NCI-H2081 (cell line): ENCODE measurements at places on chromosomes 1 and 21.

GRCh38 chr1:83554174-83554573 lies 444.8 kb downstream of the TTLL7 start:
- no peak for DNase-seq

DNA sequence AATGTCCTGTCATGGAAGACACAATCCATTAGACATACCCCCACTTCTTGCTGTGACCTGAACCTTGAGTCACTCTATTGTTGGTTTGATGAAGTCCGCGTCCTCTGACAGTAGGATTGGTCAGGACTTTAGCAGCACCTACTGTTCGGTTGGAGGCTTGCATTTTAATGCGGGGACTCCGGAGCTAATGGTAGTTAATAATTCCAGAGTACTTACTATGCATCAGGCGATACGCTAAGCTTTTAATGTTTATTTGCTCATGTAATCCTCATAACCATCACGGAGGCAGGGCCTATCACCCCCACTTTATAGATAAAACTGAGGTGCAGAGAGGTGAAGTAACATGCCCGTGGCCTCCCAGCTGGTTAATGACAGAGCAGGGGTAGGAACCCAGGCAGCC lies 7.9 kb upstream of the ELF3 start:
- no peak for DNase-seq

- no peak for DNase-seq
Observed at GRCh38 chr1:234976861-234977680, 151.6 kb downstream of the TOMM20 start.

DNA sequence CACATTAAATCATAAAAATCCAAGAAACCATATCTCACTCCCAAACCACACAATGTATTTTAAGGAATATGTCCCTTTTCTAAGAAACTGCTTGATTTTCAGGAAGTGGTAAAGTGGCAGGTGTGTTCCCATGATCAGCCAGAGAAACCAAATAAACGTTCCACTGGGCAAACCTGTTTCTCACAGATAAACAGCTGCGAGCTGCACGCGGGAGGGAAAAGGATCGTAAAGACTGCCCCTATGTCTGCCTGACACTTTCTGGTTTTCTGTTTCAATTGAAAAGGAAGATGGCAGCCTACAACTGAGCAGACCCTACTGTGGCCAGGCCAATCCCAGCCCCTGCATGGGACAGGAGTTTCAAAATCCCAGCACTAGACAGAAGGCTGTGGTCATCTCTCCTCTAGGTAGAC lies 36.6 kb downstream of the HIVEP3 start:
- DNase-seq: peak; percentile 64

- DNase-seq: no peak
Observed at GRCh38 chr1:43251024-43251423, 18.8 kb upstream of the TMEM125 start.

GRCh38 chr21:45528028-45528705 lies 14.1 kb downstream of the SLC19A1 start:
- DNase-seq: no peak

GRCh38 chr1:183165456-183165855 lies 20.6 kb upstream of the LAMC2 start:
- DNase-seq: no peak

DNA sequence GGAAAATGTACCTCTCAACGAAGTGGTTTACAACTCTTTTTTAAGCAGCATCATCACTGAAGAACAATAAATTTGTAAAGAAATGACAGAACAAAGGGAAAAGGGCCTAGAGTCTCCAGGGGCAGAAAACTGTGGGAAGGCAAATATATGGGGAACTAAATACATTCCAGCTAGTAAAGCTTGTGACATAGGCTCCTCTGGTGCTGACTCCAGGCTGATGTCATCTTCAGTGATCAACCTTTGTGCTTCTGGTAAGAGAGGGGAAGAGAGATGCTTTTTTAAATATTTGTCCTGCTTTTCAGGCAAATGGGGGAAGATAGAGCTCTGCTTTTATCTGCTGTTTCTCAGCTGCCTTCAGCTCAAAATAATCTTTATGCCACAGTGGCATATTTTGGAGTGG lies 323.2 kb downstream of the LRRIQ3 start:
- no peak for DNase-seq

DNA sequence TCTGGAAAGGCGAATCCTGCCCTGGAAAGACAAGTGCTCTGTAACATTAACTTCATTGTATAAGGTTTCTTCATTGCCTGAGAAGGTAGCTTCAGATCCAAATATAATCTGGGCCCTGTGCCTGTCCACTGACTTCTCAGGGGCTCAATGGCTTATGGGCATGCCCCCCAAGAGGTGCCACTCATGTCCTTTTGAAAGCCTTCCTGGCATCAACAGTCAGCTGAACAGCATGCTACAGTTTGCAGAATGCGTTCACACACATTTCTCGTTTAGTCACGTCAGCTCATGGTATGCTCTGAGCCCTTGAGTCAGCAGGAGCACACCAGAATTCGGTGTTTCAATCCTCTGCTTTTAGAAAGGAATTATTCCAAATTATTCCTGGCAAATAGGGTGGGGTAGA lies 23.8 kb downstream of the TMCC2 start:
- DNase-seq: no peak

DNA sequence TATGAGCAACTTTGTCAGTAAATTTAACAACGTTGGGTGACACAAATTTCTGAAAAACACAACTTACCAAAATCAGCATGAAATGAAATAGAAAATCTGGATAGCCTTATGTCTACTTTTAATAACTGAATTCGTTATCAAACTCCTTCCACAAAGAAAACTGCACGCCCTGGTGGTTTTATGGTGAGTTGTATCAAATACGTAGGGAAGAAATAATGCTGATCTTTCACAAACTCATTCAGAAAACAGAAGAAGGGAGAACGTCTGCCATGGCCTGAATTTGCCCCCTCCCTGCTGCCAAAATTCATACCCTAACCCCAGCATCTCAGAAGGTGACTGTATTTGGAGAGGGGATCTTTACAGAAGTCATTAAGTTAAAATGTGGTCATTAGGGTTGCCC lies 50.0 kb upstream of the COL18A1 start:
- DNase-seq: no peak

- no peak for DNase-seq
Observed at GRCh38 chr1:76317299-76317900, 242.9 kb downstream of the ST6GALNAC3 start.

GRCh38 chr1:243968413-243968812 lies 82.7 kb upstream of the ZBTB18 start:
- no peak for DNase-seq

DNA sequence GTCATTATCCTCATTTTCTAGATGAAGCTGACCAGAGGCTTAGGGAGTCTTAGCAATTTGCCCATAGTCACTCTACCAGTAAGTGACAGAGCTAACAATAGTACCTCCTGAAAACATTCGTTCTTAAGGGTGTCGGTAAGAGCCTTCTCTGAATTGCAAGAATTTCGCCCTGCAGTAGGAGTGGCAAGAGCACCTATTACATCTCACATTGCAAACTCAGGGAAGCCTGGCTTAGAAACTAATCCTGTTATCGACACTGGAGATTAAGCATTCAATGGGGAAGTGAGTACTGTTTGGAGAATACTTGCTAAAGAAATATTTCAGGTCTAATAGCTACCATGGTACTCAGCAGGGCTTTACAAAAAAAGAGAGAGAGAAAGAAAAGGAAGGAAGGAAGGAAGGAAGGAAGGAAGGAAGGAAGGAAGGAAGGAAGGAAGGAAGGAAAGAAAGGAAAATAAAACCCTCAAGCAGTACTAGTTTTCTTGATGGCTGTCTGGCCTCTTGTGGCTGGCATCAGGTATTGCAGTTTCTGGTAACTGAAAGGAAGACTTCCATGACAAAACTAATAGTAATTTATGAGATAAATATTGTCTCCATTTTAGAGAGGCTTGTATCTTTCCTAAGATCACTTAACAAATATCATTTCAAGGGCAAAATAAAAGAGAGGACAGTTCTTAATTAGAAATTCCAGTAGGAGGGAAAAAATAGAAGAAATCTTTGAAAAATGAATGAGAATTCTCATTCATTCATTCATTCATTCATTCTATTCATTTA lies 10.4 kb downstream of the C1orf226 start:
- peak; percentile 67 for DNase-seq

- DNase-seq: peak; percentile 89
Observed at GRCh38 chr1:31769720-31770390, 5.7 kb upstream of the ADGRB2 start.

GRCh38 chr1:111976332-111976731 lies 13.1 kb downstream of the KCND3 start:
- DNase-seq: no peak

DNA sequence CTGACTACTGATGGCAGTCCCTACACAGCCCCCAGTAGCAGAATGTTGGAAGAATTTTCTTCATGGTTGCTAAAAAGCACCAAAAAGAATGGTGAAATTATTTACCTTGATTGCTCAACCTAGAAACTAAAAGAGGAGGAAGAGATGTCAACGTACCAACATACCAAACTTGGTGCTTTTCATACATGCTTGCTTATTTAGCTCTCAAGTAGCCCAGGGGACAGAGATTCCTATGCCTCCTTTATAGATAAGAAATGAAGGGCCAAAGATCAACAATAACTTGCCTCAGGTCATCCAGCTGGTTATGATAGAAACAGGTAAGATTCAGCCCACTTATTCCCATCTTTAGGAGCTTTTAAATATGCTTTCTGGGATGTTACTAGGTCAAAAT lies 170.6 kb downstream of the PIGK start:
- no peak for DNase-seq

GRCh38 chr1:201530741-201531531 lies 8.0 kb upstream of the NAV1 start:
- peak; percentile 80 for DNase-seq

DNA sequence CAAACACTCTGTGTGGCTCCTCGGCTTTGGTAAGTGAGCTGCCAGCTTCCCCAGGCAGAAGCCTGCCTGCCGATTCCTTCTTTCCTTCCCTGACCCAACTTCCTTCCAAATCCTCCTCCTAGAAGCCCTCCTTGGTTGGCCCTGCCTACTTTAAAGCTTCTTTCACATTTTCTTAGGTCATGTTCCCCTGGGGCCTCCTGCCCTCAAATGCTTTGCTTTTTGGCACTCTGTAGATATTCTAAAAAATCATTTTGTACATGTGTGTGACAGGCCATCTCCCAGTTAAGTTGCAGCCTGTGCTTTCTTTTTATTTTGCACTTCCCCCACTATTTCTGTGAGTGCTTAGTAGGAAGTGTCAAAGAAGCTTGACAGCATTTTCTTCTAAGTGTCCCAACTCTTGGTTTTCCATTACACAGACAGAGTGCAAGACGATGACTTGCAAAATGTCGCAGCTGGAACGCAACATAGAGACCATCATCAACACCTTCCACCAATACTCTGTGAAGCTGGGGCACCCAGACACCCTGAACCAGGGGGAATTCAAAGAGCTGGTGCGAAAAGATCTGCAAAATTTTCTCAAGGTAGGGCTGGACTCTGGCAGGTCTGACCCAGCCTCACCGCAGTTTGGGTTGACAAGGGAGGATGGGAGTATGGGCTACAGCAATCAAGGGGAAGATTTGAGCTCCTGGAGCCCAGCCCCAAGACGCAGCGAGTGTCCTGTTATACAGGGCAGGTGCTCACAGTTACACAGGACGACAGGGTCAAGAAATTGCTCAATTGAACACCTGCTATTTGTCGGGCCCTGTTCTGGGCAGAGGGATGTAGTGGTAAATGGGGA lies at the start of gene S100A9:
Gene S100A9 (plus strand): TSS at position 2 of the 838 bp plus-strand sequence. CDS start 430 bp downstream, at position 432.
- DNase-seq: no peak

DNA sequence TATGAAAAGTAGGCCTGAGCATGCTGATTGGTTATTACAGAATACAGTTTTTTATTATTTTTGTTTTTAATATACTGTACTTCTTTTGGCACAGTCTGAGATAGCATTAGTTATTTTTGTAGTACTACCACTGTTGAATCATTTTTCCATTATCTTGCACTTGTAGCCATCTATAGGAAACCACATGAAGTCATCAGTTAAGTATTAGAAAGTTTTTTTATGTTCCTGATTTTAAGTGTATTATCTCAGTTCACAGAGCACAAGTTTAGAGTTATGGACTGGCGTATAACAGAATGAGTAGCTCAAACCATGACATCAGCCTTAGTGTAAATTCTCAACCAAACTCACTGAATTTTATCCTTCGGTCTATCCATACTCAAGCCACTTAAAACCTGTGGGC lies 22.8 kb downstream of the DHX9 start:
- DNase-seq: no peak

DNA sequence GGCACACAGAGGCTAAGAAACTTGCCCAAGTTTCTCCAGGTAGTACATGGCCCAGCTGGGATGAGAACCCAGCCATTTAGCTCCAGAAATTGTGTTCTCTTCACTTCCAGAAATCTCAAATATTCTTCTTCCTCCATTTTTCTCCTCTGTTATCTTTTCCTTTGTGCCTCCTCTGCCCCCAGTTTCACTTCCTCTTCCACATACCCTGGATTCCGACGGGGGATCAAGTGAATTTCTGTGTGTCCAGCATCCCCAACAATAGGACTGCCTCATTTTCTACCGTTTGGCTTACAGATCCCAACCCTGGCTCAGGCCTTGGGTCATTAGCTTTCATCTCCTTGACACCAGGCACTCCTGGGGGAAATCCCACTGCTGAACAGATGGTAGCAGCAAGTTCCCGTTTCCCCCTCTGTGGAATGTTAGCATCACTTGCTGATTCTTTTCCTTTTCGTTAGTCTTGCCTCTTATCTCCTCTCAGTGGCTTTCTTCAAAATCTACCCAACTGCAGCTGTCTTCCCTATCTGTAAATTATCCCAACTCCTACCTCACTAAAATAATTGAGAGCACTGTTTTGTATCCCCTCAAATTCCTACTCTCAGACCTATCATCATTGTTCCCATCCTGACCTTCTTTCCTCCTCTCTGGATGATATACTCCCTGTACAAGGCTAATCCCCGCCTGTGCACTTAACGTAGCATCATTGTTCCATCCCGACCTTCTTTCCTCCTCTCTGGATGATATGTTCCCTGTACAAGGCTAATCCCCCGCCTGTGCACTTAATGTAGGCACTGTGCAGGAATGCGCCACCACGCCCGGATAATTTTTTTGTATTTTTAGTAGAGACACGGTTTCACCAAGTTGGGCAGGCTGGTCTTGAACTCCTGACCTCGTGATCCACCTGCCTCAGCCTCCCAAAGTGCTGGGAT lies 36.5 kb downstream of the SCCPDH start:
- DNase-seq: no peak

GRCh38 chr1:161390559-161390858 lies 22.8 kb upstream of the CFAP126 start:
- no peak for DNase-seq

GRCh38 chr1:19621274-19621950 lies 22.7 kb upstream of the NBL1 start:
- no peak for DNase-seq

DNA sequence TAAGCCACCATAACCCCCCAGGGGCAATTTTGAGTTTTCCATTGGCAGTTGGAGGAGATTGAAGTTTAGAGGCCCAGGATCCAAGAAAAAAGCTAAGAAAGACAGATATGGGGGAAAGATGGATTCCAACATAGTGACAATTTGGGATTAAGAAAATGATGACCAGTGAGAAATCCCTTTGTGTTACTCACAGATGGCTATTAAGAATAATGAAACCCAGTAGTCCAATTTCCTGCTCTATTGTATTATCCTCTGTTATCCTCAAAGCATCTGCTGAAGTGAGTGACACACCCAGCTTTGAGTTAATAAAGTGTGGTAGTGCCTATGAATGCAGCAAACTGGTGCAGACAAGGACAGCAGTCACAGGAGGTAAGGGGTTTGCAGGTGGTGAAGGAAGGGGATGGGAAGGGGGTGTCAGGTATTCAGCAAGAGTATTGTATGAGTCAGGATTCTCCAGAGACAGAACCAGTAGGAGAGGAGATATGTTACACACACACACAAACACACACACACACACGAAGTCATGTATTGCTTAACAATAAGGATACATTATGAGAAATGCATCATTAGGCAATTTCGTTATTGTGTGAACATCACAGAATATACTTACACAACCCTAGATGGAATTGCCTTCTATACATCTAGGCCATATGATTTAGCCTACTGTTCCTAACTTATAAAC lies 112.4 kb upstream of the VANGL1 start:
- DNase-seq: no peak
